ENCODE measurements at places on chromosomes 5 and 9. TPM values are rescaled to one million over a fixed set of nuclear protein-coding genes. Genes with fewer than 3 reads are reported as not detected.

The SPINK6 gene
- not detected for total RNA-seq

The NR5A1 gene
- not detected for total RNA-seq

The PTGDS gene
- 0.56 TPM for total RNA-seq

The ITGA1 gene
- 0.83 TPM for total RNA-seq

The PAXX gene
- total RNA-seq = 67.3 TPM
